Sigmoid colon (tissue), 7 donors: ENCODE measurements at places on chromosomes 1 and 21. TPM values are rescaled to one million over a fixed set of nuclear protein-coding genes. Genes with fewer than 3 reads are reported as not detected.

DNA sequence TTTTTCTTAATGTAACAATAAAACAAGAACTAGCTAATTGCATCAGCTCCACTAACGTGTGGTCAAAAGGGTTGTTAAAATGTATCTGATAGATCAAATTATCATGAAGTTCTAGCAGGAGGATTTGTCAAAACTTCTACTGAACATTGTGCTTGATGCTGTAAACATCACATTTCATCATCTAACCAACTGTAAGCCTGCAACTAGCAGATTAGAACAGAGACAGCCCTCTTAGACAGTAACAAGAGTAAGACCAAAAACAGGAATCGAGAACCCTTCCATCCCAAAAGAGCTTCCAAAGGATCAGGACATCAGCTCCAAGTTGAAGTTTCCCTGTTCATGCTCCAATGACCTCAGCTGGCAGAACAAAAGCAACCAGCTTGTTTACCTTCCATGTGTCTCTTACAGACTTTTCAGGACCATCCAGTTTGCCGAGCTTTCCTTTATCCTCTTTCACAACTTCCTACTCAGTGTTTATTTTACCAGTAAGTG is 44.6 kb downstream of the NIBAN1 start:
- DNase-seq = no peak
- no peak overlapping the region for H3K4me3 ChIP-seq
- H3K27me3 ChIP-seq = no peaks in the 10 kb centered on the region
- H3K36me3 ChIP-seq = no peaks in the 10 kb centered on the region
- no peak overlapping the region for H3K27ac ChIP-seq

DNA sequence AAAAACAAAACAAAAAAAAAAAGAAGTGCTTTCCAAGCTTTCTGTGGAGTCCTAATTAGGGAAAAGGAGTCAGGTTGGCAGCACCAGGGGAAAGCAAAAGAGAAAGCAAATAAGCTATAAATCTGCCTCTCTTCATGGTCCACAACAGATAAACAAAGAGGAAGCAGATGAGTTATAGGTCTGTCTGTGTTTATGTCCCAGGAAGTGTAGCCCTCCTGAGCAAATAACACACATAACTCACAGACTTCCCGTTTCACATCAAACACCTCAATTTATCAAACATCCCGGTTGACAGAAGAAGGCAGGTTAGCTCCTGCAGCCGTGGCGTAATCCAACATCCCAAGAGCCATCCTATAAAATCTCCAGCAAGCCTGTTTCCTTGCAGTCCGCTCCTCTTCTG is 5.6 kb upstream of the SLC2A5 start:
- H3K27me3 ChIP-seq = no peaks in the 10 kb centered on the region
- no peaks in the 10 kb centered on the region for H3K36me3 ChIP-seq
- H3K27ac ChIP-seq = peak overlapping the region; percentile 24
- no peak overlapping the region for H3K4me3 ChIP-seq

Gene CSMD2
- total RNA-seq = 0.16 TPM

Gene FAF1
- 54.2 TPM for total RNA-seq
